ENCODE measurements at places on chromosomes 7 and 10.

DNA sequence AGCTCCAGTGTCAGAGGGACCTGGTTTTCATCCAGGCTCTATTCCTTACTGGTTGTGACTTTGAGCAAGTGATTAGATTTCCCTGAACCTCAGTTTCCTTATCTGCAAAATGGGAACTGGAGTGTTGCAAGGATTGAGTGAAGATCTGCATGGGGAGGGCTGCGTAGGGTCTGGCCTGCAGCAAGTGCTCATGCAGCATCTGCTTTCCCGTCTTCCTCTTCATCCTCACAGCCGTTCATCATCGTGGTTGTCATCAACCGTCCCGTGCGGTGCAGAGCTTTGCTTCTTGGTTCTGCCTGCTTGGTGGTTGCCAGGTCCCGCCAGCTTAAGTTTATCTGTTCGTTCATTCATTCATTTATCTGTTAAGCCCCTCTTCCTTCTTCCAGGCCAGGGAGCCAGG, 135.0 kb downstream of the GRK5 start:
- no peak for ATAC-seq

DNA sequence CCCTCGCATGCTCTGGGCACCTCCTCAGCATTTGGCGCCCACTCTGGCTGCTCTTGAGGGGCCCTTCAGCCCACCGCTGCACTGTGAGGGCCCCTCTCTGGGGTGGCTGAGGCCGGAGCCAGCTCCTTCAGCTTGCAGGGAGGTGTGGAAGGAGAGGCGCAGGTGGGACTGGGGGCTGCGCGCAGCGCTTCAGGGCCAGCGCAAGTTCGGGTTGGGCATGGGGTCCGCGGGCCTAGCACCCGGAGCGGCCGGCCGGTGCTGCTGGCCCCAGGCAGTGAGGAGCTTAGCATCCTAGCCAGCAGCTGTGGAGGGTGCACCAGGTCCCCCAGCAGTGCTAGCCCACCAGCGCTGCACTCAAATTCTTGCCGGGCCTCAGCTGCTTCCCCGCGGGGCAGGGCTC, 305.6 kb upstream of the ANKRD30A start:
- ATAC-seq: no peak

GRCh38 chr10:131102676-131103075, 208.8 kb downstream of the TCERG1L start:
- ATAC-seq: no peak

GRCh38 chr10:28403090-28403489, 100.2 kb upstream of the MPP7 start:
- no peak for ATAC-seq

GRCh38 chr7:68103319-68103718, 1106.7 kb downstream of the TYW1 start:
- no peak for ATAC-seq

Measured in SK-N-SH treated with all-trans-retinoic acid at 6 μM for 48 hours (cell line).